ENCODE measurements at places on chromosomes 13 and 19.

DNA sequence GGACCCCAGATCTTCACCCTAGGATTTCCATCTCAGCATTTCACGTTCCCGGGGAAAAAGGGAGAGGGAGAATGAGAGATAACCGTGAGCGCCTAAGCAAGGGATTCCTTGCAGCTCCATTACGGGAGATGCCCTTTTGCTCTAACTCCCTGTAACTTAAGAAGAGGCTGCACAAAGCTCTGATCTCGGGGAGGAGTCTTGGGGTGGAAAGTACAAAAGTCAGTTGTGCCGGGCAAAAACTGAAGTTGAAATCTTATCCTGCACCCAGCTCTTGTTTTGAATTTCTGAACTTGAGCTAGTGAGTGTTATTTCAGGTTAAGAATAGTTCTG lies 256.4 kb upstream of the SOX21 start:
- no peak for DNase-seq

GRCh38 chr13:48979892-48980291 lies 4.2 kb downstream of the FNDC3A start:
- no peak for DNase-seq

DNA sequence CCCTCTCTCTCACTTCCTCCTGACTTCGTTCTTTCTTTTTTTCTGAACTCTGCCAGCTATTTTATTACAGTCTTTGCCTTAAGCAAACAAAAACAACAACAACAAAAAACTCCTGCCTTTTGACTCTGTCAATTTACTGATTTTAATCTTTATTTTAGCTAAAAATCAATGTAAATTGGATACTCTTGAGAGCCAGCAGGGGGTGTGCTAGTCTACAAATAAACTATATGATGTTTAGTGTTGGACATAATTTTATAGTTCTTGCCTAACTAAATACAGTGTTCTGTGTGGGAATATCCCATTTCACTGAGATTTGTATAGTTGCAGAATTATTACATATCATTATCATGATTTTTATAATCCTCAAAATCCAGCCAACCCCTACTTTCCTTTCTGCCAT lies 1199.9 kb upstream of the SPRY2 start:
- no peak for DNase-seq

GRCh38 chr13:45594764-45595163 lies 20.8 kb downstream of the ERICH6B start:
- no peak for DNase-seq

GRCh38 chr13:112510002-112510780 lies 77.8 kb downstream of the TUBGCP3 start:
- DNase-seq = no peak

DNA sequence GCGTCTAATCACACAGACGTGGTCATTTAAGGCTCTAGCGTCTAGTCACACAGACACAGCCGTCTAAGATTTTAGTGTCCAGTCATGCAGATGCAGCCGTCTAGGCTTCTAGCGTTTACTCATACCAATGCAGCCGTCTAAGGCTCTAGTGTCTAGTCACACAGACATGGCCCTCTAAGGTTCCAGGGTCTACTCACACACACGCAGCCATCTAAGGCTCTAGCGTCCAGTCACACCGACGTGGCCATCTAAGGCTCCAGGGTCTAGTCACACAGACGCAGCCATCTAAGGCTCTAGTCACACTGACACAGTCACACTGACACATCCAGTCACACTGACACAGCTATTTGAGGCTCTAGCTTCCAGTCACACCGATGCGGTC lies 55.7 kb downstream of the KLF2 start:
- DNase-seq = no peak

DNA sequence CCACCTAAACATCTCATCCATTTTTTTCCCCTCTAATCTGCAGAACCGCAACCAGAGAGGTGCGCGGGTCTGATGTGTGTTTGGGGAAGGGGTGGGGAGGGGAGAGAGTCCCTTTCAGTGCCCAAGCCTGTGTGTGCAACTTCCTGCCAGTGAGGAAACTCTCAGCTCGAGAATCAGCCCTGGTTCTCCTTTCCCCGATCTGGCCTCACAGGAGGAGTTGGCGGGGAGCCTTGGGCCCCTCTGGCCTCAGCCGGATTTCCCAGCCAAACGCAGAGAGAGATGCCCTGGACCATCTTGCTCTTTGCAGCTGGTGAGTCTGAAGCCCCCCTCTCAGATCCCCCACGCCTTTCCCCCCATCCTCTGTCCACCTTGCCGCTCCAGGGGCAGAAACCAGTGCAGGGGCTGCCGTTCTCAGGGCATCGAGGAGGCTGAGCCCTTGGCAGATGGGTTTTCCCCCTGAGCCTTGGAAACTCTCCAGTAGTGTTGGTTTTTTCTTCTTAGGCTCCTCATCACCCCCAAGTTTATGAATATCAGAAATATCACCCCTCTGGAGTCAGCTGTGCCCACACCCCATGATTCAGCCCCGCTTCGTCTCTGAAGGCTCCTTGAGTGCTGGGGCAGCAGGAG lies at the start of gene C19orf38:
C19orf38 (plus strand) TSS at position 186 of the 627 bp plus-strand sequence; CDS start at position 280, 94 bp downstream.
- no peak for DNase-seq

GRCh38 chr19:29247872-29248271 lies 34.9 kb upstream of the UQCRFS1 start:
- DNase-seq = no peak

- DNase-seq = no peak
These were observed 1.5 kb downstream of the WIZ start for GRCh38 chr19:15448044-15448777.

DNA sequence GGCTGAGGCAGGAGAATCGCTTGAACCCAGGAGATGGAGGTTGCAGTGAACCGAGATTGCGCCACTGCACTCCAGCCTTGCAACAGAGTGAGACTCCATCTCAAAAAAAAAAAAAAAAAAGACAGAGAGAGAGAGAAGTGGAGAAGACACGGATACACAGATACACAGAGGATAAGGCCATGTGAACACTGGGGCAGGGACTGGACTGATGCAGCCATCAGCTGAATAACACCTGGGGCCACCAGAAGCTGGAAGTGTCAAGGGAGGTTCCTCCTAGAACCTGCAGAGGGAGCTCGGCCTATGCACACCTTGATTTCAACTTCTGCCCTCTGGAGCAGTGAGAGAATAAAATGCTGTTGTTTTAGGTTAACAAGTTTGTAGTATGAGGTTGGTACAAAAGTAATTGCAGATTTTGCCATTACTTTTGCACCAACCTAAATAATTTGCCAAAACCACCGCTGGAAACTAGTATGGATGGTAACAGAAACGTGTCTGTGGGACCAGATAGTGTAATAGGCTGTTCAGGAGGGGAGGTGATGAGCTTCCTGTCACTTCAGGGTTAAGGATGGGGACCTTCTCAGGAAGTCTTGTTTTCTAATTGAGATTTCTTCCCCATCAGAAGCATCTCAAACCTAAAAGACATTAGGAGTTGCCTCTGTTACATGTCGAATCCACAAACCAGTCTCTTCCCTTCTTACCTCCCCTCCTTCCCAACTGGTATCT lies 36.4 kb upstream of the IGSF23 start:
- DNase-seq = no peak

DNA sequence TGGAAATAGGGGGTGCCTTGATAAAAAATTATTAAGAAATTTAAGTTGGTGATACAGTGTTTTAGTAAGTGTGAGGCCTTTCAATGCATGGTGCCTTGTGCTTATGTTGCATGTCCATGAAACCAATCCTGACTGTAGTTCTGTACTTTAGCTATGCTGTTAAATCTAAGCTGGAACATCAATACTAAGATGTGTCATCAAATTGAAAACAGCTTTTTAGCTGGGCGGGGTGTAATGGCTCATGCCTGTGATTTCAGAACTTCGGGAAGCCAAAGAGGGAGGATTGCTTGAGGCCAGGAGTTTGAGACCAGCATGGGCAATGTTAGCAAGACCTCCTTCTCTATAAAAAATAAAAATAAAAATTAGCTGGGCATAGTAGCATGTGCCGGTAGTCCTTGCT lies 930.3 kb upstream of the PCDH9 start:
- no peak for DNase-seq

DNA sequence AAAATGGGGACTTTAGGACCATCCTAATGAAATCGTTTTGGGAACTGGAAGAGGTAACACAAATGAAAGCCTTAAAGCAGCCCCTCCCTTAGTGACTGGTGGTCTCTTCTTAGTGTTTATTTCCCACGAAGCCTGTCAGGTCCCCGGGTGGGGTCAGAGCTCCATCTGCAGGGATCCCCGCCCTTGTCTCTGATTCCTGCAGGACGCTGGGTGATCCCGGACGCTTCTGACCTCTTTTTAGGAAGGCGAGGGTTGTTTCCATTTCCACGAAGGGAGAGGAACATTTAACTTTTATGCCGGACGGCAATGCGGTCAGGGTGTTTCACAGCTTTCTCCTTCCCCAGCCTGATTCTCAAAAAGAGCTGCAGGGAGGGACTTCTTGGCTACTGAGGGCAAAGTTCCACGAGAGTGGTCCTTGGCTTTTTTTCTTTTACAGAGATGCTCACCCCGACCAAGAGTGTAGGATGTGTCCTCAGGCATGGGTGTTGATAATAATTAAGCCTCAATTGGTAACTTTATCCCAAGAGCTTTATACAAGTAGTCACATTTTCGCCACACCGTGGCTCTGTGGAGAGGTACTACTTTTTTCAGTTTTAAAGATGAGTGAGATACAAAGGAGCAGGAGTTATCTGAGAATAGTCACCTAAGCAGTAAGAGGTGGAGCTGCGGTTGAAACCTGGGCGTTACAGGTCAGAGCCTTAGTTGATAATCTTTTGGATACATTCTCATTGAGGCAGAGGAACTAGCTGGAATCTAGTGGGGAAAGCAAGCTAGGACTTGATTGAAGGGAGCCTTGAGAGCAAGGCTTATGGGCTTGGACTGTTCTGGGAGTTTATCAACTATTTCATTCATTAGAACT lies 813 bp downstream of the ZNF284 start:
- DNase-seq = no peak

- DNase-seq = no peak
These were observed 390.4 kb downstream of the RFC3 start for GRCh38 chr13:34208336-34208735.

GRCh38 chr19:38786572-38787265 lies 2.3 kb upstream of the LGALS7B start:
- no peak for DNase-seq

DNA sequence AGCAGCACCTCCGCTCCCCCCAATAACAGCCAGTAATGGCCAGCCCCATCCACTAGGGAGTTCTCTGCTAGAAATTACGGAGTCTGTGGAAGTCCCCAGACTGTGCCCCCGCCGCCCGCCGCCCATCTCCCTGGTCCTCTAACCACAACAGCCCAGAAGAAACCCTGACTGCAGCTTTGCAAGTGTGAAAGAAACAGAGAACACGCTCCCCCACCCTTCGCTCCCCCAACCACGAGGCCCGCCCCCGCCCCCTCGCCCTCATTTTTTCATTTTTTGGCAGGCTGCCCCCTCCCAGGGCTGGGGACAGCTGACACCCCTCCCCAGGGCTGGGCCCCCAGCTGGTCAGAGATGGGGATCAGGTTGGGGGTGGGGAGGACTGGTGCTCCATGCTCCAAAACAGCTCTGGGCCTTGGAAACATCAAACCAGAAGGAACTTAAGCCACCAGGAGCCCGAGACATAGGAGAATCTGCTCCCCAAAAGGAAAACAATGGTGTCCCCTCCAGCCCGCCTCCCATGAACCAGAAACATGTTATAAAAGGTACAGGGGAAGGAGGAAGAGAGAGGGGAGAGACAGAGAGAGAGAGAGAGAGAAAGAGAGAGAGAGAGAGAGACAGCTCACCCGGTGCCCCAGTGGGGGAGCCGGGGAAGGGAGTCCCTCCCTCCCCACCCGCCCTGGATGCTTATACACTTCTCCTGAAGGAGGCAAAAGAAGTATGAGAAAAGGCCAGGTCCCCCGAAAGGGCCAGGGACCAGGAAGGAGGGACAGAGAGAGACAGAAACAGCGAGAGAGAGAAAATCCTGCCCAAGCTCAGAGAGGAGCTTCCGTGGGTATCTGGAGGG lies 29.8 kb upstream of the ASF1B start:
- no peak for DNase-seq

DNA sequence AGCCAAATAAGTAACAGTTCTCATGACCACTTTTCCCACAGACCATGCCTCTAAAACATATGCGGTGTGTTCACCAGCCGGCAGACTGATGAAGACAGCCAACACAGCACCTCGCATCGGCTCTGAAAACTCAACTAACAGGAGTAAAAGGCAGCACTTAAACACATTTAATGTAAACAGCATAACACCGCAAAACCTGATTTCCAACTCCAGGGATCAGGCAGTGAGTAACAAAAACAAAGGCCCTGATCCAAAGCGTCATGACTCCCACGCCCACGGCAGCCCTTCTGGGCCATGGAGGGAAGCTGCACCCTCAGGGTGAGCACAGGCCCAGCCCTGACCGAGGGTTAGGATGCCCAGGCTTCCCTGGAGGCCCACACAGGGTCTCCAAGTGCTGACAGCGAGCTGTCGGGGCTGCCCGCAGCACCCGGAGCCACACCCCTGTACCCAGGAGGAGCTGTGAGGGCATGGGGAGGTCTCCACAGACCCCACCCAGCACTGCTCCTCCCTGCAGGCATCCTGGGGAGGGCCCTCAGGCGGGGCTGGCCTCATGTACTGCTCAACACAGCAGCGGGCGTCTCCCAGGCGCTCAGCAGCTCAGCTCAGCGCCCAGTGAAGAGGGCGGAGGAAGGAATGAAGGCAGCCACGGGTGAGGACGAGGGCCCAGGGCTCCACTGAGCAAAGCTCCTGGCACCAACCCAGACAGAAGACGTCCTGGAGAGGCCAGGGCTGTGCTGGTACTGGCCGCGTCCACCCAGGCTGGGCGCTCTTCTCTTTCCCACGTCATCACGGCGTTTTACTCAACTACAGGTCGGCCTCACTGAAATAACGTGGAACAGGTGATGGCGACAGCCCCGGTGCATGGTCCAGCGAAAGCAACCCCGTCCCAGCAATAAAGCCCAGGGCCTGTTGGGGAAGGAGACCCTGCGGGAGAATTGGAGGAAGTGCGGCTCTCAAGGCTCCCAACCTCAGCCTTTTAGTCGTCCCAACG lies 53.7 kb downstream of the RASA3 start:
- no peak for DNase-seq

DNA sequence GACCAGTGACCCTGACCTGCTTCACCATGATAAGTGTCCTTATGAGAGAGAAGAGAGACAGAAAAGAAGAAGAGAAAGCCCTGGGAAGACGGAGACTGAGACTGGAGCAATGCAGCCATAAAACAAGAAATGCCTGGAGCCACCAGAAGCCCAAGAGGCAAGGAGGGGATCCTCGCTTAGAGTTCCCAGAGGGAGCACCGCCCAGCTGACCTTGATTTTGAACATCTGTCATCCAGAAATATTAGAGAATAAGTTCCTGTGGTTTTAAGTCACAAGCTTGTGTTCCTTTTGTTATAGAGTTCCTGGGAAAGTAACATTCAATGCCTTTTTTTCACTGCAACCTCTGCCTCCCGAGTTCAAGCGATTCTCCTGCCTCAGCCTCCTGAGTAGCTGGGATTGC lies 20.2 kb downstream of the CERS1 start:
- no peak for DNase-seq

DNA sequence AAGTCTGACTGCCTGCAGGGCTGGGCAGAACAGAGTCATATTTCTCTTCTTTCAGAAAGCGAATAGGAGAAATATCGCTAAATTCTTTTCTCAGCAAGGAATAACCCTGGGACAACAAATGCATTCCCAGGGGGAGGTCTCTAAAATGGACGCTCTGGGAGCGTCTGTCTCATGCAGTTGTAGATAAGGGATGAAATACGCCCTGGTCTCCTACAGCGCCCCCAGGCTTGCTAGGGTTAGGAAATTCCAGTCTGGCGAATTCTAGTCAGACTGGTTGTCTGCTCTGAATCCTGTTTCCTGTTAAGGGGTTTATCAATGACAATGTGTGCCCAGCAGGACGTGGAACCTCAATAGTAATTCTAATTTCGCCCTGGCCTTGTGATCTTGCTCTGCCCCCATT lies 1214.1 kb downstream of the DIAPH3 start:
- DNase-seq = no peak

Measured in CD4-positive, alpha-beta T cell treated with Interleukin-15 for 4 hours (primary cell).